ENCODE measurements at places on chromosomes 2 and 18.

DNA sequence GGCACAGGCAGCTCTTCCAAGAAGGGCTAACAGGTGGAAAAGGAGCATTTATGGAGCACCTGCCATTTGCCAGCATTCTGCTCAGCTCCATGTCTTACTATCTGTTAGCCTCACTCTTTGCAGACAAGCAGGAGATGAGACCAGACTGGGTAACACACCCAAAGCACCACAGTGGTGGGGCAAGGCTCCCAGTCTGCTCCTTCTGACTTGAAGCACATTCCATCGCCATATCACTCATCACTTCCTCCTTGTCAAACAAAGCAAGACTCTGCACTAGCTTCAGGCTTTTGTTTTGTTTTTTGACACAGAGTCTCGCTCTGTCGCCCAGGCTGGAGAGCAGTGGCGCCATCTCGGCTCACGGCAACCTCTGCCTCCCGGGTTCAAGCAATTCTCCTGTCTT is 182.8 kb downstream of the MGAT5 start:
- no peak for DNase-seq

DNA sequence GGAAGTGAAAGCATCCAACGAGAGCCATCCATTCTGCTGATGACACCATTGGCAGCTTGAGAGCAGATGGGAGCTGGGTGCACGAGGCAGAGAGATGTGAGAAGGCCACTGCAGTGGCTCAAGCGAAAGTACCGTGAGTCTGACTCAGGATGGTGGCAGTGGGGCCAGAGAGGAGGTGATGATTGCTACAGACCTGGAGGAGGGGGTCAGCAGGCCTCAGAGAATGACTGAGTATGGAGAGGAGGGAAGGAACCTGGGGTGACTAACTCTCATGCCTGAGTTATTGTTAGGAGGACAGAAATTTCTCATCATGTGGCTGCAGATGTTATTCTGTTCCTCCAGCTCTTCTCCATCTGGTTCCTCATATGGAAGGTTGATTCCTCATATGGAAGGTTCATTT is 8.8 kb upstream of the ZBTB7C start:
- no peak for DNase-seq

DNA sequence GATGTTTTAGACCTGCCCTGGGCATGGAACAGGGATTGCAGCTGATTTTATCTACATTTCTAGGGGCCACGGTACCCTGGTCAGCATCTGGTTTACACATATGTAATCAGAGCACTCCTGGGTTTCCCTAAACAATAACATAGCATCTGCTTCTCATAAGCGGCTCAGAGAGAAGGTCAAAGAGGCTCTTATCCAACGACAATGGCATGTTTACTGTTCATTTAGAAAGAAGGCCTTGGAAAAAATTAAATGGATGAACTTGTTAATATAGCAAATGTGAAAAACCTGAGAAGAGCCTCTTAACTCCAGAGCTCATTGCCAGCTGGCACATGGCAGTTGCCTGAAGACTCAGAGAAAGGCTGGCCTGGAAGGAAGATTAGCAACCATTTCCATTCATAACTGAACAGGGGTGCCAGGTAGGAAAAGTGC is 202.8 kb upstream of the THUMPD2 start:
- DNase-seq: no peak

- no peak for DNase-seq
These were observed 328.2 kb downstream of the SETBP1 start for GRCh38 chr18:45008694-45009413.

GRCh38 chr2:21972586-21972985 is 848.8 kb downstream of the TDRD15 start:
- DNase-seq: no peak

DNA sequence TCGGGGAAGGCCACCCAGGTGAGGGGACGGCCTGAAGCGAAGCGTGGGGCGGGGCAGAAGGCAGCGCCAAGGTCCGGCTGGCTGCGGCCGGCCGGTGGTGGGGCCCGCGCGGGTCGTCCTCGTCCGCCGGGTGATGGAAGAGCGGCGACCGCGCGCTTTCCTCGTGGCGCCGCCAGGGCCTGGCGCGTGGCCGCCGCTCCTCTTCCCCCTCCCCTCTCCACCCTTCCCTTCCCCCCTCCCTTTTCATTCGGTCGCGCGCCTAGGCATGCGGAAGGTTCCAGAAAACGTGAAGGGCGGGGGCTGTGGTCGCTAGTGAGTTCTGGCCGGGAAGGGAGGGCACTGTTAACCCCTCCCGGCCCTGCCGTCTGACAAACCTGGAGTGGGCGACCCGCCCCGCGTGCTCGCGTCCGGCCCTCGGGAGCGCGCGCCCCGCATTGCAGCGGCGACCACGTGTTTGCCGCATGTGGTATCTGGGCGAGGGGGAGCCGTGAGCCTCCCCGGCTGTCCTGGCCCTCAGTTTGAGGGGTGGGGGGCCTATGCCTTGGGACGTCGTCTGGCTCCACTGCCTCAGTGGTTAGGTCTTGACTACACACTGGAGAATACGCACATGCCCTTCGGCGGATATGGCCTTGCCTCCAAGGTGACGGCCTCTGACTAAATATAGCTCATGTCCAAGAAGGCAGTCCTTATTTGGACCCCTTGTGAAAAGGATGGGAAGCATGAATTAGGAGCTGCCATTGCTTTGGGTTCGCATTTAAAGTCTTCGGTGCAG is 579 bp downstream of the MAT2A start:
- peak; percentile 62 for DNase-seq

DNA sequence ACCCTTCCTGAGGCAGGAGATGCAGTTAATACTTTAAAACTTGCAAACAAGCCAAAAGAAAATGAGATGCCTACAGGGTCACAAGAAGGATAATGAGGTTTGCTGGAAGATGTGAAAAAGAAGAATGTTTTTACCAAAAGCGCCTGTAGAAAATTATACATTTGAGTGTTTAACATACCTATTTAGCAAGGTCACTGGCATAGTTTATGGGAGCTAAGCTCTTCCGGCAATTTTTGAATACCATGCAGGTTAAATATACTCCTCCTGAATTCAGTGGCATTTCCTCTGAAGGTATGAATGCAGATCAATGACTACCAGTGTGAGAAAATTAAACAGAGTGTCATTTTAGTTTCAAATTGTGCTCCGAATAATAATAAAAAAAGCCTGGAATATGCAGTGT is 21.2 kb upstream of the MAP3K20 start:
- DNase-seq: no peak

DNA sequence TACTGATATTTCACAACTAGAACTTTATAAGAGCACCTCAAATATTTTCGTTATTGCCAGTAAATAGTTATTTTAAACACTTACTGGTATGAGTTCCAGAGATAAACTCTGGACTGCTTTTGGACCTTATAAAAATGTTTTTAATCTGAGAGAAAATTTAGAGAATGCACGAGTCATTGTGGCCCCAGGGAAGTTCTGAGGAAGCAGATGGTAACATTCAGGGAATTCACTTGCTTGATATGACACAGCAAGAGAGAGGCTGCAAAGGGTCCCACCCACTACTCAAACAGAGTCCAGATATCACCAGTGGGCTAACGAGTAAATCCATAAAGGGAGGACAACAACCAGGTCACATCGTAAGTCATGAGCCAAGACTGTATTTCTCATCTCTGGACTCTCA is 526.8 kb downstream of the TDRD15 start:
- no peak for DNase-seq

DNA sequence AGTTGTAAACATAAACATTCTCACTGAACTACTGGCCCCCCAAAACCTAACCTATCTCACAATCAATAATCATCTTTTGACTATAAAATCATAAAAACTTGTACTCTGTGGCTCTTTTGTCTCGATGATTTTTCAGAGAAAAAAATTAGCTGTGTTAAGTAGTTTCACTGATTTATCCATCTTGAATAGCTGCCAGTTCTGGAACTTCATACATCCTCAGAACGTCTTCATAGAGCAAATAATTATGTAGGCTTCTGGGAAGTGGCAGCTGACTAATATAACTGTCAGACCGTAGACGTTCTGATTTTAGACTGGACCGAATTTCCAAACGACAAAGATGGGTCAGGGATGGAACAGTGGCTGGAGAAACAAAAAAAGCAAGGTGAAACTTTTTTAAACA is 97.3 kb upstream of the CHAC2 start:
- no peak for DNase-seq

GRCh38 chr2:24399434-24400206 is 39.3 kb upstream of the ITSN2 start:
- no peak for DNase-seq

- DNase-seq: no peak
These were observed 62.1 kb downstream of the HNMT start for GRCh38 chr2:138026111-138027020.

DNA sequence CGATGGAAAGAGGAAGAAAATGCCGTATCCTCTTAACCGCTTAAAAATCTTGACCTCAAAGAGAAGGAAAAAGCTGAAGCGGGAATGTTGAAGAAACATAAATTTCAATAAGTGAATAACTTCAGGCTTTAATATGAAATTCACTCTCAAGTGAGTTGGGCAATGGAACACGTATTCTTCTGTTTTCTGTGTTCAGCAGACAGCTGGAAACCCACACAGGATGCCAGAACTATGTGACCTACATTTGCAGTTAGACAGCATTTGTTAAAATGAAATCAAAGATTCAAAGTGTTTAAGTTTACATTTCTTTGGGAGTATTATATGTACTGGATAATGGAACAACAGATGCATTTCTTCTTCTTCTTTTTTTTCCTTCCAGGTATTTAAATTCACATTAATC is 80.5 kb upstream of the SPATS2L start:
- DNase-seq: no peak

GRCh38 chr2:129812071-129812470 is 167.4 kb upstream of the RAB6C start:
- no peak for DNase-seq

- DNase-seq: no peak
These were observed 52.6 kb downstream of the SLC4A5 start for GRCh38 chr2:74290466-74291217.

DNA sequence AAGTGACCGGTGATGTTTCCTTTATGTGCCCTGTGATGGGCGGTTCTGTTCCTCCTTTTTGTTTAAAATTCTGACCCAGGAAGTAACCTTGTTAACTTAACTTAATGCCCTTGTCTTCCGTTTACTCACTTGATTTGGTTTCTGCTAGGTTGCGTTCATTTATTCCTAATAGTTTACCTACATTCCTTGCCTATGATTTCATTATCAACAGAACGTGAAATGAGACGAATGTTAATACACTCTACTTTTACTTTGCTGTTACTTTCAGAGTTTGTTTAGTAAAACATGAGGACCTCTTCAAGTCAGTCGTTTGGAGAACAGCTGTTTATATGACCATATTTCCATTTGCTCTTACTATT is 638 bp downstream of the CEP192 start:
- DNase-seq: no peak

DNA sequence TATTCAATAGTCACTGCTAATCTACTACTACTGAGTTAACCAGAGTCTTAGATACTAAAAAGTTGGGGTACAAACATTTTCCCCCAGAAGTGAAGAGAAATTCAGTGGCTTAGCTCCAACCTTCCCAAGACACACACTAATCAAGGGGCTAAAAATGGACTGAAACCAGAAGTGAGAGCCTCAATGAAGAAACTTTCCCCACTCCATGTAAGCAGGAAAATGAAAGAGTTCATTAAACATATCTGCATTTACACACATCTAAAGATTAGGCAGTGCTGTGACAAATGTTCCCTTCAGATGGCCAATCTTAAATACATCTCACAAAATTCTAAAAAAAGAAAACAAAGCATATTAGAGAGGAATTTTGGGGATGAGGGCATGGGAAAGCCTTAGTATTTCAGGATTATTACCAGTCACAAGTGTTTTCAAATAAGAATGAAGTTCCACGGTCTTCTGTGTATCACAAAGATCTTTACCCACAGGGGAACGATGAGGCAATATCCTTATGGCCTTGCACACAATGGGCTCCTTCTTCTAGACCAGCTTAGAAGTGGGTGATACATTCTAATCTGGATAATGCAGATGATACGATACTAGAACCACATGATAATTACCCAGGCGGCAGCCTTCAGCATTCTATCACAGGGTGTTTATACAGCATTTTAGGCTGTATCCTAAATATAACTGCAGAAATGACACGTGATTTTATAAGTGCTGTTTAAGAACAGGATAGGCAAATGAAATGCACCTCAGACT is 17.1 kb downstream of the ANKRD44 start:
- no peak for DNase-seq

DNA sequence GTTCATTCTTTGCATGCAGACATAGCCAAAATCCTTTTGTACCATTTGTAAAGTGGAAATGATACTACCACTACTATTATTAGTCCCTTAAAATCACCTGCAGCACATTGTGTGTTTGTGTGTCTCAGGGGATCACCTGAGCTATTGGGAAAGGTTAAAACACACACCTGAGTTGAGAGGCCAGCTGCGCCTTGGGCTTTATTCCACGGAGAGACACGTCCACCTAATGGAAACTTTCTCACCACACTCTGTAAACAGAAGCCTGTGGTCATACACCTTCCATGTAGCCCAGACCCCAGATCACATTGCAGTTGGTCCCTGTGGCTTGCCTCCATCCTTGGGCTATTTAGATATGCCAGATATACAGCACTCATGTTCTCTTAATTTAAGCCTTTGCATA is 81.8 kb upstream of the SH3BP4 start:
- DNase-seq: no peak

- no peak for DNase-seq
These were observed 406.8 kb downstream of the THSD7B start for GRCh38 chr2:137172162-137172561.

GRCh38 chr2:12773586-12774394 is 57.1 kb downstream of the TRIB2 start:
- no peak for DNase-seq

- DNase-seq: peak; percentile 60
These were observed 40.1 kb downstream of the ARHGAP25 start for GRCh38 chr2:68774569-68775271.

Measured in stimulated activated CD4-positive, alpha-beta T cell treated with anti-CD3 and anti-CD28 coated beads, Interleukin-15, amount 100 ng/mL, for 48 hours (primary cell).